ENCODE measurements at places on chromosomes 5 and 9.

DNA sequence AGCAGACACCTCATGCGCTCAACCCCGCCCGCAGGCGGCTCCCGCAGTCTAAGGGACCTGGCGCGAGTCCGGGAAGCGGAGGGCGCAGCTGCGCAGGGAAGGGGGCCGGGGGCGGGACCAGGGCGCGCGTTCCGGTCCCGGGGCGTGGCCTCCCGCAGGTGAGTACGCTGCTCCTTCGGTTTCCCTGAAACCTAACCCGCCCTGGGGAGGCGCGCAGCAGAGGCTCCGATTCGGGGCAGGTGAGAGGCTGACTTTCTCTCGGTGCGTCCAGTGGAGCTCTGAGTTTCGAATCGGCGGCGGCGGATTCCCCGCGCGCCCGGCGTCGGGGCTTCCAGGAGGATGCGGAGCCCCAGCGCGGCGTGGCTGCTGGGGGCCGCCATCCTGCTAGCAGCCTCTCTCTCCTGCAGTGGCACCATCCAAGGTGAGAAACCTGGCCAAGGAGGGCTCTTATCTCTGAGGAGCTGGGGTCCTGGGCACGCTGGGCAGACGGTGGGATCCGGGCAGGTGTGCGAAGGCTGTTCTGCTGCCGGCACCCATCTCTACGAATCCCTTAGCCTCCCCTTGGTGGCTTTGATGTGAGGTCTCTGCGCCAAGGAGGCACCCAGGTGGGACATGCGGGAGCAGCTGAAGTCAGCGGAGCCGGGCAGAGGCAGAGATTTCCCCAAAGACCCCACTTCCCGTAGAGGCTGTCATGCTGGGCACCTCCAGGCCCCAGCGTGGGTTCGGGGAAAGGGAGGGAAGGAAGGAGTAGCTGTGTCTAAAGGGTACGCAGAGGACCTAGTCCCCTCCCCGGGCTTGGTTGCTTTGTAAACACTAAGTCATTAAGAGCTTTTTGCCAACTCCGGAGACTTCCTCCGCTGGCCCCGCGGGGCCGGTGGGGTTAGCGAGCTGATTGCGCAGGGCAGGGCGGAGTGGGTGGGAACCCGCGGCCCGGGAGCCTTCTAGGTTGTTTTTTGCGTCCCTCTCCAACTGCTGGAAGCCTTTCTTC lies at the start of gene F2RL1:
TSS of gene F2RL1 (plus strand) at position 187 of the 988 bp plus-strand sequence. CDS start at position 340, 153 bp downstream.
- peak; percentile 53 for DNase-seq

DNA sequence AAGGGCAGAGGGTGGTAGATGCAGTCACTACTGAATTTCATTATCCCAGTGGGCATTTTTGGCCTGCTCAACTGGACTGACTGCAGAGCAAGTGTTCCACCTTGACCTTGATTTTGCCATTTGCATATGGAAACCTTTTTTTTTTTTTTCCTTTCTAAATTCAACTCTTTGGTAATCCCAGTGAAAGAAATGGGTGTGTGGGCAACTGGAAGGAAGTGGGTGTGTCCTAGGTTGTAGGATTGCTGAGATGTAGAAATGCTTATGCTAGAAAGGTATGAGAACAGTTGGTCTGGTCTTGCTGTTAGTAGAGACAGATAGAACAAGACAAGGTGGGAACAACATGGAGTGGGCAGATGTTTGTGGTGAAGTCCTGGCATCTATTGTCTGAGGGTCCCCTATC lies 7.8 kb upstream of the IL12B start:
- DNase-seq: no peak

DNA sequence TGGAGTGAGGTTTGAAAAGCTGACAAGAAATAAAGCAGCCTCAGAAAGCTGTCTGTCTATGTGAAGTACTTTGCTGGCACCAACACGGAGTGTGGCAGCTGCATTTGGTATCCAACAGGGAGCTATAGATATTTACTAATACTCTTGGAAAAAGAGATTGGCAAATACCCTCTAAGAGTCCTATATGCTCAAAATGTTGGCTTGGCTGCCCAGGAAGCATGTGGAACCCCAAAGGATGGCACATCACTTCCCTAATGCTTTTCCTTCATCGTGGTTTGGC lies 398.3 kb downstream of the TLE4 start:
- DNase-seq: no peak

GRCh38 chr5:12934722-12935121 lies 1009.8 kb downstream of the DNAH5 start:
- DNase-seq: no peak

- no peak for DNase-seq
Observed at GRCh38 chr5:107232788-107233187, 437.9 kb downstream of the EFNA5 start.
